Suprapubic skin (tissue), 4 donors: ENCODE measurements at places on chromosomes 16 and 17.
A peak's percentile ranks its signal among the peaks of the same experiment; 100 is the strongest.

DNA sequence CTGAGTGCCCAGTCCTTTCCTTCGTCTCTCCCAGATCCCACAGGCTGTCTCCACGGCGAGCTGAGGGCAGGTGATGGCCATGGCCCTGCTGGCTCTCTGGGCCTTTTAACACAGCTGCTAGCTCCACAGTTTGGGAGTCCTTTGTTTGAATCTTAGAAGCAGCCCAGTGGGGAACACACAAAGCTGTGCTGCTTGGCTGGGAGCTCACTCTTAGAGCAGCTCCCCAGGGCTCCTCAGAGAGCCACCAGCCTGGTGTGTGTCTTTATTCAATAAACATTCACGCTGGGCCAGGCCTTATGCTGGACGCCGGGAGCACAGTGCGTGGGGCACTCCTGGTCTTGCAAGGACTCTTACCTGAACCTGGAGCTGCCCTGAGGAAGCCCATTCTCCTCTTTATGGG is 29.7 kb downstream of the WNT3 start:
- no peak for DNase-seq

GRCh38 chr17:31256936-31257335 is 40.1 kb downstream of the OMG start:
- DNase-seq = no peak

GRCh38 chr17:79466562-79467350 is 144.1 kb downstream of the RBFOX3 start:
- DNase-seq = no peak

- DNase-seq = no peak
These were observed 9.9 kb downstream of the CYGB start for GRCh38 chr17:76527430-76528111.

GRCh38 chr17:40101367-40102210 is 1.2 kb upstream of the NR1D1 start:
- DNase-seq = no peak

DNA sequence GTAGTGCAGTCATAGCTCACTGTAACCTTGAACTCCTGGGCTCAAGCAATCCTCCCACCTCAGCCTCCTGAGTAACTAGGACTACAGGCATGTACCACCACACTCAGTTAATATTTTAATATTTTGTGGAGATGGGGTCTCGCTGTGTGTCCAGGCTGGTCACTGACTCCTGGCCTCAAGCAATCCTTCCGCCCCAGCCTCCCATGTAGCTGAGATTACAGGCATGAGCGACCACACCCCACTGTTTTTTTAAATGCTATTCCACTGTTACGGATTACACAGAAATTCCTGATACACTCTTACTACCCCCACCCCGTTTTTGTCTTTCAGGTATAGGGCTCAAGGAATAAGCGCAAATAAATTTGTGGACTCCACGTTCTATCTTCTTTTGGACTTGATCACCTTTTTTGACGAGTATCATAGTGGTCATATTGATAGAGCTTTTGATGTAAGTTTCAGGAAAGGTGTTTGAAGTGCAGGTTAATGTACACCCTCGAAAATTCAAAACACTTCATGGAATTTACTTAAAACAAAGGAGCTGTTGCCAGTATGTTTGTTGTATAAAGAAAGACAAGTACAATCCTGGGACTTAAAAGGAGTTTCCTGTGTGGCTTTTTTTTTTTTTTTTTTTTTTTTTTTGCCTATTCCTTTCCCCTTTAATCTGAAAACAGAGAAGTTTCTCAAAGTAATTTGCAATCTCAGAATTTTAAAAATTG is 26.2 kb upstream of the SLC12A3 start:
- DNase-seq = no peak

DNA sequence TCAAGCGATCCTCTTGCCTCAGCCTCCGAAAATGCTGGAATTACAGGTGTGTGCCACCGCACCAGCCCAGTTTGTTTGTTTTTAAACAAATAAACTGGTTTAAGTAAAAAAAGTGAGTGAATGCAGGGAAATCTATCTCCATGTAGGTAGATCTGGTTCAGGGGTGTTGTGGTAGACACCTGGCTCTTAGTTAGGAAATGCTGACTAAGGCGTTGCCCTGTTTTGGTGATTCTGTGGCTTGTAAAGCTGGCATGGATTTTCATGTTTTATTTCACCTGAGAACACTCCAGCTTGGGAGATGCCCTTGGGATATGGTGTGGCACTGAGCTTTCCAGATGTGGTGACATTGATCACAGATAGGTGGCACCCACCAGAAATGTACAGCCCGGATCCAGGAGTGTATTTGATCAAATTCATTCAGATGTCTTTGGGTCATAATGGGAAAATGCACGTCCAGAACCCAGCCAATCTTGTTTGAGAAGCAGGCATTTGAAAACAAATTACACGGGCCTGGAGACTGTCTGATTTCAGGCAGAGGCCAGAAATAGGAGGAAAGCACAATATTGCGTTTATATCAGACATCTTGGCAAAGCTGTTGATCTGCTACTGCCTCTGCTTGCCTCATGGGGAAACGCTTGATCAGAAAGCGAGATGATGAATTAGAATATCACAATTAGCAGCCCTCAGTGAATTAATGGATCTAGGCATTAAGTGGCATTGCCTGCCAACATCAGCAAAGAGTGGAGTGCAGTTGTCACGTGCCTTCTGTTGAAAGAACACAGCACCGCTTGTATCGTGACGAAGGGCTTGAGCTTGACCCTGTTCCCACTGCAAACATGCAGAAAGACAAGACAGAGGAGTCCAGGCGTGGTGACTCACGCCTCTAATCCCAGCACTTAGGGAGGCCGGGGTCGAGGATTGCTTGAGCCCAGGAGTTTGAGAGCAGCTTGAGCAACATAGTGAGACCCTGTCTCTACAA is 7.3 kb upstream of the IL34 start:
- no peak for DNase-seq

DNA sequence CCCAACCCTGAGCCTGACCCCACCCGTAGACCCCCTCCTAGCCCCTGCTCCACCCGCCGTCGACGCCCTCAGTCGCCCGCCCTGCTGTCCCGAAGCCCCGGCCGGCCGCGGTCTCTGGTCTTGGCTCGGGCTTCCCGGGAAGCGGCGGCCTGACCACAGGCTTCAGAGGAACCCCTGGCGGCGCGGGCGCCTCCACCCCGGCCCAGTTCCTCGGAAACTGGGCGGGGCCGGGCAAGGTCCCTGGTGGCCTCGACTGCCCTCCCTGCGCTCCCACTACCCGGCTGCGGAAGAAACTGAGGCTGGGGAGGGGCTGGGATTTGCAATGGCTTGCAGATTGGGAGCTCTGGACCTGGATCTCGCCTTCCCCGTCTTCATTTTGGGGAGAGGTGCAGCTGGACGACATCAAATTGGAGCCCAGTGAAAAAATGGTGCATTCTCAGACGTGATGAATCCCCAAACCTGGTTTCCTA is 692 bp upstream of the SOCS1 start:
- peak; percentile 90 for DNase-seq

GRCh38 chr17:3804503-3804931 is 3.5 kb upstream of the ITGAE start:
- DNase-seq = no peak

DNA sequence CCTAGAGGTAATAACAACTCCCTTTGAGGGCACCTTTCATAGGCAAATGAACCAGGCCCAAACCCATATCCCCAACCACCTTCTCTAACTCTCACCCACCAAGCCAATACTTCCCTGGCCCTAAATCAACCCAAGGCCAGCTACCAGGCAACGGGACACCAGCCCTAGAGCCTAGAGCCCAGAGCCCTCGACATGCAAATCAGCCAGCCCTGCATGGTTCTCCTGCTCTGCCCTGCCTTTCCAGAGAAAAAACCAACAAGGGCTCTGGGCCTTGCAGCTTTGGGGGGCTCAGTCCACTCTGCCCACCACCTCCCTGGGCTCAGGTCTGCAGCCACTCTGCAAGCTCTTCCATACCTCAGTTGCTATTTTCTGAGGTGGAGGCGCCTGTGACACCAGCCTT is 55.0 kb downstream of the PITPNM3 start:
- no peak for DNase-seq

DNA sequence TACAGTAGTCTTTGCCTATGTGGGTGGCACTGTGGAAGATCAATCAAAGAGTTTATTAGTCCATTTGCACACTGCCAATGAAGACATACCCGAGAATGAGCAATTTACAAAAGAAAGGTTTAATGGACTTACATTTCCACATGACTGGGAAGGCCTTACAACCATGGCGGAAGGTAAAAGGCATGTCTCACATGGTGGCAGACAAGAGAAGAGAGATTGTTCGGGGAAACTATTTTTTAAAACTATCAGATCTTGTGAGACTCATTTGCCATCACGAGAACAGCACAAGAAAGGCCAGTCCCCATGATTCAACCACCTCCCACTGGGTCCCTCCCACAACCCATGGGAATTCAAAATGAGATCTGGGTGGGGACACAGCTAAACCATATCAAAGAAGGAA is 432.1 kb downstream of the ZFHX3 start:
- DNase-seq = no peak

GRCh38 chr17:41520821-41521521 is 2.3 kb upstream of the KRT15 start:
- no peak for DNase-seq

DNA sequence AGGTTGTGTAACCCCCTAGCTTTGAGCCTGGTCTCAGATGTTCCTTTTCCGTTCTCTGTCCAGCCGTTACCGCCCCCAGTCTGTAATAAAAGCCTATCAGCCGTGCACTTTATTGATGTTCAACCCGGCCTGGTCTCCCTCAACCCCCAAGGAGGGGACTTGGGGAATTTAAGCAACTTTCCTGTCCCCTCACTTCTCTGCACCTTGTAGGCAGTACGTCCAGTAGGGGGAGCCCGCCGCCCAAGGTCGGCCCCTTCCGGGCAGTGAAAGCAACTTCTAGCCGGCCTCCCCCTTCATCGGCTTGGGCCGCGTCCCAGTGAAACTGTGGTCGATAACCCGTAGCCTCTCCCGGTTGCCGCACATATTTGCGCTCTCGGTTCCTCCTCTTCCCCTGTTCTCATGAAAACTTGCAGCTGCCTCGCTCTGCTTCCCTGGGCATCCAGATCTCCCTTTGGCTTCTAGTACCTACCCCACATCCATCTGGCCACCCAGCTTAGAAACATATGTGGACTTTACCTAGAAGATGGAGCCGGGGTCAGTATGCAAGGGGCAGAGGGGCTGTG is 7.9 kb downstream of the PNPO start:
- DNase-seq = peak; percentile 96

GRCh38 chr16:17496891-17497290 is 26.1 kb upstream of the XYLT1 start:
- DNase-seq = no peak

GRCh38 chr16:87131996-87132345 is 185.2 kb downstream of the C16orf95 start:
- DNase-seq = no peak

DNA sequence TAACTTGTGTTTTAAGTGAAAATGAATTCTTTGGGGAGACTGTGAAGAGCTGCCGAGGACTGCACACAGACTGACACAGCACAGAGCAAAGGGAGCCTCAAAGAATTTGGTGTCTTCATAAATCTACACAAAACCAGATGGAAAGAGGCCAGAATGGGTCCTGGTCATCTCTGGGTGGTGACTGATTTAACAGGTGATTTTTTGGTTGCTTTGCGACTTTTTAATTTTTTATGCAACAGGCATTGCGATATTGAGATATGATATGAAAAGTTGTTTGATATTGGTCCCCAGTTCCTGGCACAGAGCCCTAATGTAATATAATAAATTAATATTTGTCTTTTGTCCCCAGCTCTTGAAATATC is 12.6 kb upstream of the EIF1 start:
- DNase-seq = no peak

DNA sequence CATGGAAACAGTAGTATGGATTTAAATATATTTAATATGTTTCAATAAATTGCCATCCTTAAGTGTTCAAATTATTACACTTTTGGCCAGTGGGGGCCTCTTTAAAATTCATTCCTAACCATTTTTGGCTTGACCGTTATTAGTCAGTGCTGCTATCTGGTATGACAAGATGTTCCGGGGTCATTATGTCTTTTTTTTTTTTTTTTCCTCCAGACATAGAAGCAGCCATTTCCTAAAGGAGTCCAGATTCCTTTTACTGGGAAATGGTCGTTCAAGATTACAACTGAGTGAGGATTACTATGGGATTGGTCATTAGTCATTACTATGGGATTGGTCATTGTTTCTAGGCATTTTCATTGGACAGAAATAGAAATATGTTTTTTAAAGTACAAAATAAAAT is 53.4 kb downstream of the NF1 start:
- DNase-seq = no peak

DNA sequence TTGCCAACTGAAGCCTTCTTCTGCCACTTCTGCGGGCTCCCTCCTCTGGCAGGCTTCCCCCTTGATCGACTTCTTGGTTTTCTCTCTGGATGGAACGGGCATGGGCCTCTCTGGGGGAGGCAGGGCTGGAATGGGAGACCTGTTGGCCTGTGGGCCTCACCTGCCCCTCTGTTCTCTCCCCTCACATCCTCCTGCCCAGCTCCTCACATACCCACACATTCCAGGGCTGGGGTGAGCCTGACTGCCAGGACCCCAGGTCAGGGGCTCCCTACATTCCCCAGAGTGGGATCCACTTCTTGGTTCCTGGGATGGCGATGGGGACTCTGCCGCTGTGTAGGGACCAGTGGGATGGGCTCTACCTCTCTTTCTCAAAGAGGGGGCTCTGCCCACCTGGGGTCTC is 6.5 kb upstream of the LASP1NB start:
- DNase-seq = no peak

GRCh38 chr16:65111306-65111705 is 10.6 kb downstream of the CDH11 start:
- DNase-seq = no peak

DNA sequence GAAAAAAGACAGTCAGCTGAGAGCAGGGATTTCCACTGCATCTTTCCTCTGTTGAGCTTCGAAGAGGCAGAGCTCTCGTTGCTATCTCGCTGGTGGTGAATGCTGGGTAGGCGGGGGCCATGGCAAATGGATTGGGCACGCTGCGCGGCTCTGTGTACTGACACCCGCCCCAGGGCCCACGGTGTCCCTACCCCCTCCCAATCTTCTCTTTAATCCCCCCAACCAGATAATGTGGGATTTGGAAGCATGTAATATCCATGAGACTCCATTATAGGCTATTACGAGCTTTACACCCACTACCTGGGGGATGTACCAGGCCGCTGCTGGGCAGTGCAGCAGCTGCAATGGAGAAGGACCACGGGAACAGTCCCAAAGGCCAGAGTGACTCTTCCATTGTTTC is 8.3 kb downstream of the PIPOX start:
- no peak for DNase-seq

DNA sequence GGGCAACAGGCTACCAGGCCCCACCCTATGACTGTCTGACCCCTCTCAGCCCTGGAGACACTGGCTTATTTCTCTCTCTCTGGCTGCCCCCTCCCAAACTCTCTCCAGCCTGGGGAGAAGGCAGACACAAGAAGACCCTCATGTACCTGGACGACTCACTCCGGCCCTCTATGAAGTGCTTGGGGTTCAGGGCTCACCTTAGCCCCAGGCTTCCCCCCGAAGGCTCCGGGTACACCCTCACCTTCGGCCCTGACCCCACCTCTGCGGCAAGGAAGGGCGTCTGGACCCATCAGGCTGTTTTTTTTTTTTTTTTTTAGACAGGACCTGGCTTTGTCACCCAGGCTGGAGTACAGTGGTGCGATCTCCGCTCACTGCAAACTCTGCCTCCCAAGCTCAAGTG is 906 bp upstream of the CARMIL2 start:
- peak; percentile 34 for DNase-seq

GRCh38 chr17:59851439-59852375 is 41.0 kb downstream of the TUBD1 start:
- DNase-seq = peak; percentile 82
